ENCODE measurements at places on chromosomes 2 and 18.

DNA sequence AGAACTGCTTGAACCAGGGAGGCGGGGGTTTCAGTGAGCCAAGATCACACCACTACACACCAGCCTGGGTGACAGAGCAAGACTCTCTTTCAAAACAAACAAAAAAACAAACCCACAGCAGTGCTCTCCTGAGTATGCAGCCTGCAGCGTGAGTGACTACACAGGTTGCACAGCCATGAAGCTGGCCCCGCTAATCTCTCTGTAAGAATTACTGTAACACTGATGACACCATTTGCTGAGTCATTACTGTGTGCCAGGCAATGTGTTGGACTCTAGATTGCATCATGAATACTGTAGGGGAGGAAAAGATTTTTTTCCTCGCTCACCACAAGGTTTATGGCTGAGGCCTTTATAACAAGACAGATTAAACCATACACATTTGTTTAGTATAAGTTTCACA, 118.6 kb upstream of the ATP8B1 start:
- no peak for DNase-seq

DNA sequence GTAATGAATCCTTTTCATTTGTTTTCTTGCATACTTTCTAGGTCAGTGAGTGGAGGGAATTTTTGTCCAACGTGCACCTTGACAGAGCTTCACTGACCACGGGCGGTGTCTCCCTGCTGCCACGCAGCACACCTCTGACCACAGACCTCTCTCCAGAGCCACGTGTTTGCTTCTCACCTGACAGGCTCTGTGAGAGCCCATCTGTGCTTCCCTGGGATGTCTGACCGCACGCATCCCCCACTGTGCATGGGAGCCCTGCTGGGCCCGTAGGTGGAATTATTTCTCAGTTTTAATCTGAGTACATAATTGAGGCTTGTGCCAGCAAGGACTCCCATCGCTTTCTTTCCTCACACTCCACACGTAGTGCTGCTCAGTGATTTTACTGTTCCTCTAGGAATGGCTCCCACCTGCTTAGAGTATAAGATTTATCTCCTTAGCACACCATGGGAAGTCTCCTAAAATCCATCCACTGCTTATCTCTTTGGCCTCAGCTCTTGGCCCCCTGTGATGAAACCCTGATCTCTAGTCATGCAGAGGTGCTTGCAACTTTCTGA, 482.6 kb downstream of the TSN start:
- DNase-seq = no peak

GRCh38 chr2:608711-609110, 68.5 kb downstream of the TMEM18 start:
- DNase-seq = no peak

- DNase-seq = no peak
Observed at GRCh38 chr18:33960417-33960816, 264.3 kb downstream of the NOL4 start.

- no peak for DNase-seq
Observed at GRCh38 chr2:42025151-42025582, 22.7 kb upstream of the PKDCC start.

GRCh38 chr2:65417509-65418085, 14.8 kb downstream of the SPRED2 start:
- no peak for DNase-seq

GRCh38 chr2:145875016-145875415, 1355.1 kb upstream of the ZEB2 start:
- DNase-seq = no peak

DNA sequence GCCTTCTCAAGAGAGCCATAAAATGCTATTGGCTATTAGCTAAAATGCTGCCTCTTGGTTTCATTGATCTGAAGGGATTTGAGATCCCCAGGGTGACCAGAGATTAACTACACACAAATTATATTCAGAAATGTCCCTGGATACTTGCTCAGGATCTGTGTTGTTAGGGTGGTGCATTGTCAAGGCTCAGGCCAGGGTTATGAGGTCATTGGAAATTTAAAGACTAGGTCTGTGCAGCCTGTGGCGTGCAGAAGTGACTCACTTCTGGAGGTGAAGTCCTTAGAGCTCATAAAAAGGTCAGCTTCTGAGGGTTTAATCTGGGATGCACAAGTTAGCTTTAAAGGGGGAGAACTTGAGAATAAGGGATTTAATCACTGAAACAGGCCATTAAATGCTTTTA, 23.5 kb downstream of the LRRTM1 start:
- no peak for DNase-seq

- no peak for DNase-seq
Observed at GRCh38 chr2:54803783-54804751, 80.6 kb downstream of the EML6 start.

DNA sequence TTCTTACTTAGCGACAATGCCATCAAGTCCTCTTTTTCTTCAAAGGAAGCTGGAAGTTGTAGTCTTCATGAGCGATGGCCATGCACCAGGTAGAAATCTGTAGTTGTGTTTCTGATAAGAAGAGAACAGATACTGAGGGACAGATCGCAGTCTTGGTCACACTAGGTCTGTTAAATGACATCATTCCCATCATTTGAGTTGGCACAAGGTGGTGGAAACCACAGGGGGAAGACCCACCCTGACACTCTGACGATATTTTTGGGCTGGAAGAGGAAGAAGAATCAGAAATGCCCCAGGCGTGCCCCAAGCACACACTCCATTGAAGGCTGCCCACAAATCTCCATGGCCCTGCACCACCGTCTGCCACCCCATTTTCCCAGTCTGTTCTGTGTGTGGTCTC, 89.0 kb upstream of the BOD1L2 start:
- DNase-seq = no peak

- DNase-seq = no peak
Observed at GRCh38 chr2:28958689-28959088, 22.4 kb upstream of the TOGARAM2 start.

DNA sequence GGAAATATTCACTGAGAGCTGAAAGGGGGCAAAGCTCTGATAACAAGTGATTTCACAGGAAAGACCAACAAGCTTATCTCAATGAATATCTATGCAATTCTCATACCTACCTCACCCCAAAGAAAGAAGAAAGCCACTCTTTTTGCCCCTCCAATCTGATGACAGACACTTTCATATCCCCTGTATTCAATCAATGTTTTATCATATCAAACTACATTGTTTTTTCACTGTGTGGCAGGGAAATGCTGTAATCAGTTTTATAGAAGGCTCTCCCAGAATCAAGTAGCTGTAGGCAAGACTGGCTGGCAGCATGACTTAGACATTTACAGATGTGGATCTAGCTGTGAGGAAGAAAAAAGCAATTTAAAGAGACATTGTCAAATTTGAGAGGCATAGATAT, 81.3 kb upstream of the PIK3C3 start:
- no peak for DNase-seq

DNA sequence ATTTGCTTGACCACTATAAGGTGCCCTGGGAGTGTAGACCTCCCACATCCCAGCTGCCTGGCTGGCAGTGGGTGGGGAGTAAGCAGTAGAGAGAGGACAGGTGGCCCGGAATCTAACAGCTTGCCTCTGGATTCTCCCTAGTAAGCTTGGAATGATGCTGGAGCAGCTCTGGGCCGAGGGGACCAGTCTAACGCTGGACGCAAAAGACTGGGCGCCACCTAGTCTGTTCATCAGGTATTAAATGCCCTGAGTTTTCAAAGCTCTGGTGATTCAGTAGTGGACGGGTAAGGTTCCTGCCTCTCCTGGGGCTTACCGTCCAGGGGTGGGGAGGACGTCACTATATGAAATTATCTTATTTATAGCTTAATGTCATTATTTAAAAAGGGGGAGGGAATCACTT, 648 bp upstream of the LYPD6B start:
- no peak for DNase-seq

- DNase-seq = no peak
Observed at GRCh38 chr18:23099621-23100020, 35.7 kb upstream of the CABLES1 start.

- peak; percentile 43 for DNase-seq
Observed at GRCh38 chr18:49024804-49025421, 74.1 kb upstream of the SMAD7 start.

DNA sequence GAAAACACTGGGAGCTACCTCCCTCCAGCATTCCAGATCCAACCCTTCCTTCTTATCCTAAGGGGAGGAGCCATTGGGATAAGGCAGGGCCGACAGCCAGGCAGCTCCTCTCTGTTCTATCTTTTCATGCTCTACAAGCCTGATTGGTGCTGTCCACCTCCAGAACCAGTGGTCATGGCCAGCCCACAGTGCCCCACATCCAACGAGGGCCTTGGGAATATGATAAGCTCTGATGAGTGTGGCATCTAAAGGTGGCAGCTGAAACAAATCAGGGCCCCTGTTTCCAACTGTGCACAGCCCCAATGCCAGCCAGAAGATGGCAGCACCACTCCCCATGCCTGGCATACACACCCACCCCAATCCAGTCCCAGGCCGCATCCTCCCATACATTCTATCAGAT, 329.3 kb downstream of the C1D start:
- no peak for DNase-seq

DNA sequence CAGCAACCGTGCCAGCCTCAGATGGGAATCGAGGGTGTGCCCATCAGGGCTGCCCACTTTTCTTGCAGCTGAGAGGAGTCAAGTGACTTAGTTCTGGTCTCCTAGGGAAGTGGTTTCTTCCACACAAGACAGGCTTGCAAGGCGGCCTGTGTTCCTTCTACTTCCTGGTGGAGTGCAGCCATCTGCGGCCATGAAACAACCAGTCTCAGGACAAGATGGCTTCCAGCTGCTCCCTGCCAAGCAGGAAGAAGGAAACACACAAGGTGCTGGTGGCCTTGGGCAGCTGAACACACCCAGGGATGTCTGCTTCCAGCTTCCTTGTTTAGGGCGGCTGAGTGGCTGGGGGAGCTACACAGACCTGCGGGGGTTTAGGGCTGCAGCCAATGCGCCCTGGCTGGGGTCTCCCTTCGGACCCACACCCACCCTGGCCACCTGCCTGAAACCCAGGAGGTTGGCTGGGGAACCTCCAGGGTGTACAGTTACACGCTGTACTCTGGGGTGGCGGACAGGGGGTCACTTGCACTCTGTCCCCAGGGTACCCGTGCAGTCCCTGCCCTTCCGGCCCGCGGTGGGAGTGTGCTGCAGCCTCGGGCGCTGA, 34.7 kb downstream of the PTPN18 start:
- no peak for DNase-seq

- DNase-seq = no peak
Observed at GRCh38 chr2:101753720-101754490, 56.4 kb downstream of the MAP4K4 start.

DNA sequence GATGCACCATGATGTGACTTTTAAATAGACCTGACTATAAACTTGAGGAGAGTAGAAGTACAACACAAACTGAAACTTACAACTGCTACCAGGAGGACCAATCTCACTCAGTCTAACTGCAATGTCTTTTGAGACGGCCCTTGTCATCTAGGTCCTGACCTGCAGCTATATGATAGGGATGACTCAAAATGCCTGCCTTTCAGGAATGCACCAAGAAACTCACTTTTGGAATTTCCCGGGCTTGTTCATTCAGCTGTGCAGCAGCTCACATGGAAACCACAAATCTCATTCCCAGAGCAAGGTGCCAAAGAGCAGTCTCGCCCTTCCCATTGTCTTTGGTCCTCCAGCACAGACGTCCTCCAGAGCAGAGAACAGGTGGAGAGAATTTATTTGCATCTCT, 113.7 kb downstream of the SPOPL start:
- DNase-seq = no peak

DNA sequence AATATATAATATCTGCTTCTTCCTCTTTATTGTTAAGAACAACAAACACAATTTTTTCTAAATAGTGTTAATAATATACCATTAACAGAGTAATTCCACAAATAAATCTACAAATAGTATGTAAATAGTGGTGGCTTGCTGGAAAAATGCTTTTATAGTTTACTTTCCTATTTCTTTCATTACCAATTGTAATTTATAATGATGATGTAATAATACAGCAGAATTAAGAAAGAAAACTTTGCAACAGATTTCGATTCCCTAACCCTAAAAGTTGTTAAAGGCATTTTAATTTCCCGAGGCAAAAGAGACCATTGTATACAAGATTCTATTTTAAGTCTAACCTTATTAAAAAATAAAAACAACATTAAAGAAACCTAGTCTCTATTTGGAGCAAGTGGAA, 307.9 kb downstream of the CCDC178 start:
- DNase-seq = no peak

DNA sequence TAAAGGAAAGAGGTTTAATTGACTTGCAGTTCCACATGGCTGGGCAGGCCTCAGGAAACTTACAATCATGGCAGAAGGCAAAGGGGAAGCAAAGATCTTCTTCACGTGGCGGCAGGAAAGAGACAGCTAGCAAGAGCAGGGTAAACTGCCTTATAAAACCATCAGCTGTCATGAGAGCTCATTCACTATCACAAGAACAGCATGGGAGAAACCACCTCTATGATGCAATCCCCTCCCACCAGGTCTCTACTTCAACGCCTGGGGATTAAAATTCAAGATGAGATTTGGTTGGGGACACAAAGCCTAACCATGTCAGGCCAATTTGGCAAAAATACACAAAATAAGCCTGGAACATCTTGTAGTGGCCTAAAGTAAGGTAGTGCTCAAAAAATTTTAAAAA, 152.6 kb downstream of the COL6A3 start:
- DNase-seq = no peak

- DNase-seq = no peak
Observed at GRCh38 chr2:106575955-106576354, 88.8 kb downstream of the CD8B2 start.

GRCh38 chr2:84971510-84972206, 697 bp downstream of the KCMF1 start:
- peak; percentile 82 for DNase-seq

DNA sequence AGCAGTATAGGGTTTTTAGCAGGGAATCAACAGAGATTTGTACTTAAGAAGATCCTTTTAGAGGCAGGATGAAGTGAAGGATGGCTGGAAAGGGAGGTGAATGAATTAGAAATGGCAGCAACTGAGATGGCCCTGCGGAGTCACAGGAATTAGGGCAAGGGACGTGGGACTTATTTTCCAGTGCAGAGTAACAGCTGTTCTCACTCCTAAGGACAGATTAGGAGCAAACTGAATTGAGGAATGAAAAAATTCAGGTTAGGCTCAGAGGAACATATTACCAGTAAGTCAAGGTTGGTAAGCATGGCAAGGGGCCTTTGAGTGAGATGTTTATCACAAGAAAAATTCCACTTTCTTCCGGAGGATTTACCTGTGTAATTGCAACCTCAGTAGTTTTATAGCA, 34.4 kb downstream of the COL4A3 start:
- no peak for DNase-seq

GRCh38 chr2:162646794-162647193, 191.8 kb downstream of the KCNH7 start:
- no peak for DNase-seq

Data from activated CD8-positive, alpha-beta memory T cell treated with anti-CD3 and anti-CD28 coated beads, Interleukin-2, amount 50 U/mL, for 48 hours (primary cell).